ENCODE measurements at places on chromosomes 7 and 10. TPM values are rescaled to one million over a fixed set of nuclear protein-coding genes. Genes with fewer than 3 reads are reported as not detected.

DNA sequence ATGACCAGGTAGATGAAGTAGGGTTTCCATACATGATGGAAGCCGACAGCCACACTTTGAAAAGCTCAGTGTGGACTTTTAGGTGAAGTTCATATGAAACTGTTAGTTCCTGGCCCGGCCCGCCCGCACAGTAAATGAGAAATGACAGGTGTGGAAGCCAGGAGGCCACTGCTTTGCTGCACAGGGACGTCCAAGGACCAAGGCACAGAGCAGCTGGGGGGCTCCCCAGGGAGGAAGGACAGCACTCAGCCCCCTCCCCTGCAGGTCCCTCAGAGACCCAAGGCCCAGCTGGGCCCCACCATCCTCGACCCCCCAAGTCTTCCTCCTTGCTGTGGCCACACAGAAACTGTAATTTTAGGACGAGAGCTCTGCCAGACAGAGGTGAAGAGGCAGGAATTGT, 219.2 kb downstream of the PTPRN2 start:
- no peak overlapping the region for H3K27ac ChIP-seq
- H3K4me1 ChIP-seq: no peaks in the 10 kb centered on the region
- H3K27me3 ChIP-seq: no peaks in the 10 kb centered on the region
- no peak for DNase-seq
- H3K36me3 ChIP-seq: no peaks in the 10 kb centered on the region

DNA sequence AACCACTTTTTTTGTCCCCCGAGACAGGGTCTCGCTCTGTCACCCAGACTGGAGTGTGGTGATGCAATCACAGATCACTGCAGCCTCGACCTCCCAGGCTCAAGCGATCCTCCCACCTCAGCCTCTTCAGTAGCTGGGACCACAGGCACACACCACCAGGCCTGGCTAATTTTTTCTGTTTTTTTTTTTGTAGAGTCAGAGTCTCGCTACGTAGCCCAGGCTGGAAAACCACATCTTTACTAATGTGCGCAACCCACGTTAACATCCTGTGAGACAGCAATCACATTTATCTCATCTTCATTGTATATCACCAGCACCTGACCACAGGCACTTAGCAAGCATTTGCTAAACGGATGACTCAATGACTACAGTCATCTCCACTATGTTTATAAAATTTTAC, 77.8 kb upstream of the ATP6V0A4 start:
- DNase-seq: peak; percentile 77
- H3K4me3 ChIP-seq: peak overlapping the region; percentile 43
- peak overlapping the region; percentile 30 for H3K27ac ChIP-seq
- no peaks in the 10 kb centered on the region for H3K27me3 ChIP-seq
- H3K4me1 ChIP-seq: peaks cover 11% of the 10 kb centered on the region

DNA sequence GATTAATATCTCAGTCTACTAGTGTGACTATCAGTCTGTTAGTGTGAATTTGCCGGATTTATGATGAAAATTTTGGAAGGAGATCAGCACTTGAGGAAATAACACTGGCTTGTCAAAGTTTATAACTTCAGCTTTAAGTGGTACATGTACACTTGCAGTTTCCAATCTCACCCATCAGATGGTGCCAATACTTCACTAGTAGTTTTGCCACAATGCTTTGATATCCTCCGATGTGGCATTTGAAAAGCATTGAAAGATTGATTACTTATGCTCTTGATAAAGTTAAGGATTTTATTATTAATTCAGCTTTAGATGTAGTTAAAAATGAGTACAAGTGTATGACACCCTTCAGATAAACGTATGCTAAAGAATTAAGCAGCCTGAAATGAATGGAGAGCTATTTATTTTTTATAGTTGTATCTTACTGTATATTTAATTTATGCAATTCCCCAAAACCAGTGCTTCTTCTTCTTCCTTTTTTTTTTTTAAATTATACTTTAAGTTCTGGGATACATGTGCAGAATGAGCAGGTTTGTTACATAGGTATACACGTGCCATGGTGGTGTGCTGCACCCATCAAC, 98.2 kb downstream of the ANLN start:
- no peaks in the 10 kb centered on the region for H3K36me3 ChIP-seq
- no peak overlapping the region for H3K4me3 ChIP-seq
- H3K27me3 ChIP-seq: peaks cover 9% of the 10 kb centered on the region
- H3K27ac ChIP-seq: no peak overlapping the region
- DNase-seq: peak; percentile 62

DNA sequence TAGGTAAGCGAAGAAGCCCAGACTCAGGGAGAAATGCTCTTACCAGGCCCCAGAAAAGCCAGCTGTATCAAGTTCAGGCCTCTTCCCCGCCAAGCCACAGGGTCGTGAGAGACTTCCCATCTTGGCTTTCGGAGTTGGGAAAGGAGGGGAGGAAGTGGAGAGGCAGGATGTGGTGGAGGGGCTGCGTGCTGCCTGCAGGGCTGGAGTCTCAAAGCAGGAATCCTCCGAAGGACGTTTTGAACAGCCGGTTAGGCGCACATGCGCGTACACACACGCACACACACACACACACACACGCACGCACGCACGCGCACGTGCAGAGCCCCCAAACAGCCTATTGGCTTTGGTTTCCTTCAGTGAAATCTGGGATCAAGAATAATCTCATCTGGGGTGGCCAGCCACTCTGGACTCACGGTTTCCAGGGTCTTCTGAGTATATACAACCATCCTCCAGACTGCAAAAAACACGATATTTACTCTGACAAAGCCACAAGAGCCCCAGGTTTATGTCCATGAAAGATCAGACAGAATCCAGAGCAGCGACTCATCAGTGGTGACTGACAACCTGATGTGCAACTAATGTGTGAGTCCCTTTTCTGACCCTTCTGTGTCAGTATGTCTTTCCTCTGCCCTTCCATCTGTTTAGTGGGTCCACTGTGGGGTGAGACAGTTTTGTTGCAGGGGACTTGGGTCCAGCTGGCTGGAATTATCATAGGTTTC, 115.0 kb upstream of the ZNF438 start:
- H3K27ac ChIP-seq: no peak overlapping the region
- no peak for DNase-seq
- no peaks in the 10 kb centered on the region for H3K36me3 ChIP-seq
- H3K27me3 ChIP-seq: no peaks in the 10 kb centered on the region

GRCh38 chr10:95963202-95963990, 55.6 kb downstream of the CC2D2B start:
- H3K27ac ChIP-seq: peak overlapping the region; percentile 65
- DNase-seq: peak; percentile 74
- H3K36me3 ChIP-seq: no peaks in the 10 kb centered on the region

DNA sequence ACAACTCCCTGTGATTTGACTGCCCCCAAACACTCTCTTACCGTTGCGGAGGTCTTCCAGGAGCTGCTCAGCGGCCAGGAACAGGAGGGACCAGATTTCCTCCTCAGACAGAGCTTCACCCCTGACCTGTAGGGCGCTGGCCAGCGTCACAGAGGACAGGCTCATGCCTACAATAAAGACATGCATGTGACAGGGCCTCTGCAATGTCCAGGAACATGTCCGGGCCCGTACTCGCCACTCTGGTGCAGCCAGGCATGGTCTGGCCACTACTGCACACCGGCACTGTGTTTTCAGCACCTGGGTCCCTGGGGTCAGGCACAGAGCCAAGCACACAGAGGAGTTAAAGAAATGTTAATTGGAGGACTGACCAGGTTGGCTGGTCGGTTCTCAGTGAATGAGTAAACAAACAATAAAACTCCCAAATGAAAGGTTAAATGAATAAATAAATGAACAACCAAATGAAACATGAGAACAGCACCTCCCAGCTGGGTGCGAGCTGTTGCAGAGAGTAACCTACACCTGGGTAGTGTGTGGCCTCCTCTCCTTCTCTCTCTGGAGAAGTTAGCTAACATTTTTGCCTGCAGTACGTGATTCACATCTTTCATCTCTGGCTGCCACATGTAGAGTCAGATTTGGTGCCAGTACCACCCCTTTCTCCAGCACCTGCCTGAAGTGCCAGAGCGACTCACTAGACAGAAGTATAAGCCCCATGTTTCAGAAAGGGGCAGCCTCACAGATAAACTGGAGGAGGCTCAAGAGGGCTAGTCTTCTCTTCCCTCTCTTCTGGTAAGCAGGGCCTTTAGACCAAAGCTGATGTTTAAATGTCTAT, 22.8 kb downstream of the FRMPD2 start:
- H3K4me1 ChIP-seq: no peaks in the 10 kb centered on the region
- H3K27ac ChIP-seq: no peak overlapping the region

- peaks cover 35% of the 10 kb centered on the region for H3K4me1 ChIP-seq
- H3K4me3 ChIP-seq: peak overlapping the region; percentile 82
- no peak for DNase-seq
- H3K27me3 ChIP-seq: peaks cover 33% of the 10 kb centered on the region
- no peak overlapping the region for H3K27ac ChIP-seq
Observed at GRCh38 chr10:21494191-21495001, 31.1 kb downstream of the SKIDA1 start.

- no peak for DNase-seq
- H3K27me3 ChIP-seq: no peaks in the 10 kb centered on the region
- H3K4me3 ChIP-seq: no peak overlapping the region
- no peaks in the 10 kb centered on the region for H3K36me3 ChIP-seq
- no peaks in the 10 kb centered on the region for H3K4me1 ChIP-seq
- H3K27ac ChIP-seq: no peak overlapping the region
Observed at GRCh38 chr7:48887500-48887899, 36.8 kb upstream of the CDC14C start.

DNA sequence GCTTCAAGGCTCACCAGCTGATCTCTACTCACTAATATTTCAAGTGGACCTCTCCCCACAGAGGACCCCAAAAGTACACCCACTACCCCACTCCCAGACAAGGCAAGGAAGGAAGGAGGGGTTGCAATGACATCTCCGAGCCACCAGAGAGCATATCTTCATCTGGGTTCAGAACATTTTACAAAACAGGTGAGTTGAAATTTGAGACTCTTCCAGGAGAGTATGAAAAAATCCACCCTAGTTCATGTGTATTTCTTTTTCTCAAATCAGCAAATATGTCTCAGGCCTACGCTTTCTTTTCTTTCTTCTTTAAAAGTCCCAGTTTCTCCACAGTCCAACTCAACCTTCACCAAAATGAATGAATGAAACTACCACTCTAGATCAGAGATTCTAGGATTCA, 61.9 kb downstream of the SGMS1 start:
- no peak overlapping the region for H3K27ac ChIP-seq
- no peak overlapping the region for H3K4me3 ChIP-seq
- no peak for DNase-seq

DNA sequence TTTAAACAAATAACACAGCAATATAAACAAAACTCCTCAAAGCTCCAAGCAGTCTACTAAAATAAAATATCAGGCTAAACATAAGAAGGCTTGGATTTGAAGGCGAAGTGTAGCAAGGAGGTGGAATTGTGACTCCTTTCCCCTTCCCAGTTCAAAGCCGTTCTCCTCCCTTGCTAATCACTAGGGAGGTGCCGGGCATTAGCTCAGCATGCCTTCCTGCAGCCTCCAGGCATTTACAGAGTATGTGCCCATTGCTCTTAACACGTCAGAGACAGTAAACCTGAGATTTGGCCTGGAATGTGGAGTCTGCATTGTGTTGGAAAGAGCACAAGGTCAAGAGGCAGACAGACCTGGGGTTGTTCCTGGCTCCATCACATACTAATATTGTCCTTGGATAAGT, 15.6 kb downstream of the CNNM1 start:
- no peak for DNase-seq
- no peaks in the 10 kb centered on the region for H3K27me3 ChIP-seq
- no peaks in the 10 kb centered on the region for H3K4me1 ChIP-seq
- H3K27ac ChIP-seq: no peak overlapping the region

GRCh38 chr10:63611078-63611477, 89.9 kb downstream of the REEP3 start:
- H3K4me3 ChIP-seq: no peak overlapping the region
- H3K36me3 ChIP-seq: peaks cover 2% of the 10 kb centered on the region
- DNase-seq: no peak
- H3K27ac ChIP-seq: no peak overlapping the region
- H3K27me3 ChIP-seq: no peaks in the 10 kb centered on the region
- no peaks in the 10 kb centered on the region for H3K4me1 ChIP-seq

DNA sequence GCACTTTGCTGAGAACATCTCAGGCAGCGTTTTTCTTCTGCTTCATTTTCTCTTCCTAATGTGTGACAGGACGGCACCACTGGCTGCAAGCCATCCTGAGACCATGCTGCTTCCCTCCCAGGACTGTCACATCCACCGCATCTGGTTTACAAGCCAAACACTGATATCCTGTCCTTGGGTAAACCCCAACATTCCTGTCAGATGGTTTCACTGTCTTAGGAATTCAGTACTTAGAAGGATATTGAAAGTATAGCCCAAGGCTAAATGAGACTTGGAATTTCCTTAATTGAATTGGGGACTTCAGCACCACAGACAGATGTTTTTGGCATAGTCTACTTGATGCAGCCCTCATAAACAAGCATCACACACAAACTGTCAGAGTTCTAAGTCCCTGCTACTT, 74.2 kb upstream of the PLXNA4 start:
- H3K4me1 ChIP-seq: peaks cover 8% of the 10 kb centered on the region
- H3K27ac ChIP-seq: no peak overlapping the region
- no peaks in the 10 kb centered on the region for H3K36me3 ChIP-seq
- no peak for DNase-seq

The BICC1 gene
- total RNA-seq: 0.20 TPM

The STOX1 gene
- total RNA-seq: 0.30 TPM

The GPAM gene
- 4.2 TPM for total RNA-seq

The DHTKD1 gene
- total RNA-seq: 8.8 TPM

The ASB15 gene
- not detected for total RNA-seq

The CCNY gene
- 58.3 TPM for total RNA-seq

The RPP38 gene
- total RNA-seq: 9.3 TPM

The ADCYAP1R1 gene
- total RNA-seq: not detected

The TRIM50 gene
- not detected for total RNA-seq

The RELN gene
- not detected for total RNA-seq

The MSRB2 gene
- total RNA-seq: 1.3 TPM
